Fibroblast of lung (primary cell): ENCODE measurements at places on chromosomes 4 and X. TPM values are rescaled to one million over a fixed set of nuclear protein-coding genes. Genes with fewer than 3 reads are reported as not detected.

Gene GALNTL6
- under 0.01 TPM in 1 of 2 replicates, not detected in the other for total RNA-seq

Gene GAR1
- 2.5 and 2.6 TPM in 2 replicates for total RNA-seq

Gene LUZP4
- total RNA-seq, result not detected in 2 replicates

Gene VGLL1
- total RNA-seq, result not detected in 2 replicates

Gene HTR2C
- total RNA-seq, result not detected in 2 replicates

Gene CAMK2D
- total RNA-seq, result 196 and 262 TPM in 2 replicates

Gene AREG
- total RNA-seq, result 1.5 and 2.0 TPM in 2 replicates

Gene NSUN7
- 0.33 and 0.51 TPM in 2 replicates for total RNA-seq

Gene TMEM154
- total RNA-seq, result 0.50 and 0.77 TPM in 2 replicates

Gene CHST7
- 8.5 and 11.2 TPM in 2 replicates for total RNA-seq
